NCI-H69 (cell line): ENCODE measurements at places on chromosomes 1 and 21.

DNA sequence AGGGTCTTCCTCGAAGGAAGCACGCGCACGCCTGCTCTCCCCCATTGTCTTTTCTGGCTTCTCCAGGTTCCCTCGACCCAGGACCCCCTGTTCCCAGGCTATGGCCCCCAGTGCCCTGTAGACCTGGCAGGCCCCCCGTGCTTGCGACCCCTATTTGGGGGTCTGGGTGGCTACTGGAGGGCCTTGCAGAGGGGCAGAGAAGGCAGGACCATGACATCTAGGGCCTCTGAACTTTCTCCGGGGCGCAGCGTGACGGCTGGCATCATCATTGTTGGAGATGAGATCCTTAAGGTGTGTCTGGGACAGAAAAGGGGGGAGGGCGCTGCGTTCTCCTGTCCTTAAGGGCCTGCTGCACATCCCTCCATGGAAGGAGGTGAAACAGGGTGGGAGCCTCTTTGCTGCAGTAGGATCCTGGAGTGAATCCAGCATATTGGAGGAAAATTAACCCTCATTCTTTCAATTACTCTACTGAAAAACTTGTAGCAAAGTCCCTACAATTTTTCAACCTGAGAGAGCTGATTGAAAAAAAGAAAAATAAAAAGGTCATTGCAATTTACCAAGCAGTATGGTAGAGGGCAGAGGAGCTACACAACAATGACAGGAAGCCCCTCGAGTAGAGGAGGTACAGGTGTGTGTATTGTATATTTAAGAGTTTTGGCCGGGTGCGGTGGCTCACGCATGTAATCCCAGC lies 777 bp downstream of the FLAD1 start:
- peak; percentile 45 for DNase-seq

DNA sequence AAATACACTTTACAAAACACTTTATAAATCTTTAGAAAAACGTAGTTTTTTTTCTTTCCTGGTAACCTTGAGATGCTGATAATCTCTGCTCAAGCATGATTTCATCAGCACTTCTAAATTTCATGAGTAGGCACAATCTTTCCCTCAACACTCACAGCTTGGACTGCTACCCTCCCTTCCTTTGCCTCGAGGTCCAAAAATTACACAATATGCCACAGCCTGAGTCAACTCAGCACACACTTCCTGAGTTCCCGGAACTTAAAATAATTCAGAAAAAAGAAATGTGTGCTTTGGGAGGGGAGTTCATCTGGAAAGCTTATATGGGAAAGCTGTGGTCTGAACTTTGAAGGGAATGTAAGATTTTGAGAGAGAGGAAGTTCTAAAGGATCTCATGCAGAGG lies 5.9 kb downstream of the CLCA2 start:
- no peak for DNase-seq

DNA sequence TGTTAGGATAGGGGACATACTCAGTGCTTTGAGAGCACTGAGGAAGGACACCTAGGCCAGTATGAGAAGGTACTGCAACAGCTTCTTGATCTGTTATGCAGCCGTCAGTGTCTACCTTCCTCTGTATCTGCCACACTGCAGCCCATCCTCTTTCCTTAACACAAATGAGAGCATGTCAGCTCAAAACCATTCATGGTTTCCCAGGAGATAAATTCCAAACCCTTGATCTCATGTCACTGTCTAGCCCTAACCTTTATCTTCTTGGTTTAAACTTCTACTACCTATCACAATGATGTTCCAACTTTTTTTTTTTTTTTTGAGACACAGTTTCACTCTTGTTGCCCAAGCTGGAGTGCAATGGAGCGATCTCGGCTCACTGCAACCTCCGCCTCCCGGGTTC lies 1.4 kb downstream of the ZMYND12 start:
- no peak for DNase-seq

GRCh38 chr1:181501612-181502011 lies 18.3 kb downstream of the CACNA1E start:
- DNase-seq: no peak

DNA sequence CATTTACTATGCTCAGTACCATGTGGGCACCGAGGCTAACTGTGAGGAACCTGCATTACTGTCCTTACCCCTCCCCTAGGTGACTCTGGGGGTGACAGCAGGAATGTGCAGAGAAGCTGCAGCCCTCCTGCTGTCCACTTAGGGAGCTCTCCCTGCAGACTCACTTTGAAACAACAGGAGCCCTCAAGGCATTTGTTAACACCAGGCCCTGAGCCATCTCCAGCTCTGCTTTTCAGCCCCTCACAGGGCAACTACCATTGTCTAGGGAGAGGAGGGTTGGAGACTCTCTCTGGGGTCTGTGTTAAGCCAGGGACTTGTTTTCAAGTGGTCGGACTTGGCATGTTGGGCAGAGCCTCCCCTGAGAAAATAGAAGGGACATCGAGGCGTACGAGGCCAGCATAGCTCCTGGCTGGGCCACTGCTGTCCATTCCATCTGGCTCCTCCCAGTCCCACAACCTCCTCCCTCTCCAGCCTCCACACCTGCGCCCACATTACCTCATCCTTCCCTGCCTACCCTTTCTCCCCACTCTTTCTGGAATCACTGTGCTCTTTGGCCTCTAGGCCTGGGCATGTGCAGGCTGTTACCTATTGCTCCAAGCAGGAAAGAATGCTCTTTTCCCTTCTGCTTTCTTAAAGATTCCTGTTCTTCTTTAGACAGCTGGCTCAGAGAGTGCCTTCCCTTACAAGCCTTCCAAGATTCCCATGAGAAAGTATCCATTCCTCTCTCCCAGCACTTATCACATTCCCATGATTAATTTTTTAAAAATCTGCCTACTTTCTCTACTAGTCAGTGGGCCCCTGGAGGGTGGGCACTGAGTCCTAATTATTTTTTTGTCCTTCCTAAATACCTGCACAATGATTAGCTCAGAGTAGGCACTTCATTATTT lies 102.7 kb upstream of the GCLM start:
- DNase-seq: peak; percentile 13

GRCh38 chr1:230745071-230745470 lies 2.1 kb upstream of the CAPN9 start:
- DNase-seq: peak; percentile 93

DNA sequence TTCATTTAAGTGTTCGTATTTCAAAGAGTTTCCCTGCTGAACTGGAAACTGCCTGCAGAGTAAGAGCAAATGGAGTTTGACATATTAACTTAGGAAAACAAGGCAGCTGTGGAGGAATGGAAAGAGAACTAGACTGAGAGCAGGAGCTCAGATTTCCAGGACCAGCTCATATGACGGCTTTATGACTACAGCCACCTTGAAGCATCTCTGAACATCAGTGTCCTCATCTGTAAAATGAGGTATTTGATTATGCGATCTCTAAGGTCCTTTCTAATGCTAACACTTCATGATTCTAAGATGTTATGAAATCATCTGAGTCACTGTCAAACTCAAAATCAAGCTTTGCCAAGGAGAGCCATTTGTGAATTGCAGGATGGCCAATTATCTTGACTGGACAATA lies 112.3 kb downstream of the PRRX1 start:
- no peak for DNase-seq

DNA sequence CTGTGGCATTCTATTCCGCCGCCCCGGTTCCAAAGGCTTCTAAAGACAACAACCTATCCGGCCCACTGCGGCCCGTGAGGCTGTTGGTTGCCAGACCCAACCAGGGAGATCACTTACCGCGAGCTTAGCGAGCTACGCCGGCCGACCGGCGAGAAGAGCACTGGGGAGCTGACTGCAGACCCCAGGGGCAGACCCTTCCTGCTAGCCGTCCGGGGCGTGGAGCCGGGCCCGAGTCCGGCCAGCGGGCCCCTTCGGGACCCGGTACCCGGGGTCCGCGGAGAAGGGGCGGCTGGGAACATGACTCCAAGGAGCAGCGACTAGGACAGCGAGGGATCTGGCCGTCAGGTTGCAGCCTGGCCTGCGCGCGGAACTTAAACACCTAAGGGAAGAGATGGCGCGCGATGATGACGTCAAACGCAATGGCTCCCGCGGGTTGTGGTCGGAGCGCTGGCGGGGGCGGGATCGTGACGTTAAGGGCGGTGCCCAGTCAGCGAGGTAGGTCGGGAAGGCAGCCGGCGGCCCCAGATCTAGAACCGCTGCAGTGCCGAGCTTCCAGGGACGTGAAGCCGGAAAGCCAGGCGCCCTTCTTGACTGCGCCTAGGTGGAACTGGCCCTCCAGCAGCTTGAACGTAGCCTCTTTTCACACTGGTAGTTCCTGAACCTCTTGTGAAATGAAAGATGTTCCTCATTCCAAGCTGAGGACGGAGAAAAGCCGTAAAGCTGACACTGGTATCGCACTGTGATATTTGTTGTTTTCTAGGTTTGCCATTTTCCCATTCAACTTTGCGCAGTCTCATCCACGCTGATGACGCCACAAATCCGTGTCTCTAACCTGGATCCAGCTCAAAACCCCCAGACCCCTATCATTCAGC lies at the start of gene NUP133:
TSS of gene NUP133 (minus strand) at position 391 of the 872 bp plus-strand sequence. CDS start at position 299, 92 bp downstream.
- peak; percentile 99 for DNase-seq

DNA sequence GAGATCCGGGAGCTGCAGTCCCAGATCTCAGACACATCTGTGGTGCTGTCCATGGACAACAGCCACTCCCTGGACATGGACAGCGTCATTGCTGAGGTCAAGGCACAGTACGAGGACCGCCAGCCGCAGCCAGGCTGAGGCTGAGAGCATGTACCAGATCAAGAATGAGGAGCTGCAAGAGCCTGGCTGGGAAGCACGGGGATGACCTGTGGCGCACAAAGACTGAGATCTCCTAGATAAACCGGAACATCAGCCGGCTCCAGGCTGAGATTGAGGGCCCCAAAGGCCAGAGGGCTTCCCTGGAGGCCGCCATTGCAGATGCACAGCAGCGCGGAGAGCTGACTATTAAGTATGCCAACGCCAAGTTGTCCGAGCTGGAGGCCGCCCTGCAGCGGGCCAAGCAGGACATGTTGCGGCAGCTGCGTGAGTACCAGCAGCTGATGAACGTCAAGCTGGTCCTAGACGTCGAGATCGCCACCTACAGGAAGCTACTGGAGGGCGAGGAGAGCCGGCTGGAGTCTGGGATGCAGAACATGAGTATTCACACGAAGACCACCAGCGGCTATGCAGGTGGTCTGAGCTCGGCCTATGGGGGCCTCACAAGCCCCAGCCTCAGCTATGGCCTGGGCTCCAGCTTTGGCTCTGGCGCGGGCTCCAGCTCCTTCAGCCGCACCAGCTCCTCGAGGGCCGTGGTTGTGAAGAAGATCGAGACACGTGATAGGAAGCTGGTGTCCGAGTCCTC lies 25.5 kb downstream of the ETV3L start:
- peak; percentile 78 for DNase-seq

GRCh38 chr1:157978586-157979403 lies 14.7 kb upstream of the KIRREL1 start:
- DNase-seq: peak; percentile 67

- DNase-seq: no peak
Observed at GRCh38 chr1:25581764-25582163, 34.8 kb upstream of the MAN1C1 start.

- DNase-seq: no peak
Observed at GRCh38 chr1:67836769-67837168, 3.5 kb upstream of the GNG12 start.
